CD8-positive, alpha-beta memory T cell (primary cell): ENCODE measurements at places on chromosomes 6 and 20.

GRCh38 chr6:11120271-11121005 is 8.9 kb upstream of the ERVFRD-1 start:
- DNase-seq = no peak

DNA sequence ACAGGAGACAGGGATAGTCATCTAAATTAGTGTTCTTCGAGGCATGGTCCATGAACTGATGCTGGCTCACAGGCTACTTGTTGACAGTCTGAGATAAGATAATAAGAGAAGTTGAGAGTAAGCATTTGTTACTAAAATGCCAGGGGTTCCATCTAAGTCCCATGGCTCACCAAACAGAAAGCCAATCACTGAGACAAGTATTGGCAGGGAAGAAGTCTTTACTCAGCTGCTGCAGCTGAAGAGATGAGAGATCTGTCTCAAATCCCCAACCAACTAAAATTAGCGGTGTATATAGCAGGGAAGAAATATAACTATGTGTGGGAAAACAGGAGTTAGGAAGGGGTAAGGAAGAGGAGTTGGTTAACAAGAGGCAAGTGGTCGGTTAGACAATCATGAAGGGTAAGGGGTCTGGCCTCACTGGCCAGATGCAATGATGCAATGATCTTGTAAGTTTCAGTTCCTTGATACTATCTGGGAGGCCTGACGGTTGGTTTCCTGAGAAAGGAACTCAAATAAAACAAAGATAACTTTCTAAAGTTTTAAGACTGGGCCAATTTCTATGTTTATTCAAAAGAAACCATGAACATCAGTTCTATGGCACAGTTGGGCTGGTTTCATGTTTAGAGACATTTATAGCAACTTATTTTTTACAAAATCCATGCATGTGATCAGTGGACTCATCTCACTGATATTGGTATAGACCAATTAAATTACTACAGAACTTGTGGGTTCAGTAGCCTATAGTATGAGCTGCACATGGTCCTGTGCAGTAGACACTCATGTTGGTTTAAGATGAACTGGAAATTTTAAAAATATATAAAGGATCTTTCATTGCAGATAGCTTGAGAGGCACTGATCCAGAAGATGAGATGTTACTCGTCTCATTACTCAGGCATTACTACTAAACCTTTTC is 9.9 kb upstream of the HEBP2 start:
- DNase-seq = no peak

DNA sequence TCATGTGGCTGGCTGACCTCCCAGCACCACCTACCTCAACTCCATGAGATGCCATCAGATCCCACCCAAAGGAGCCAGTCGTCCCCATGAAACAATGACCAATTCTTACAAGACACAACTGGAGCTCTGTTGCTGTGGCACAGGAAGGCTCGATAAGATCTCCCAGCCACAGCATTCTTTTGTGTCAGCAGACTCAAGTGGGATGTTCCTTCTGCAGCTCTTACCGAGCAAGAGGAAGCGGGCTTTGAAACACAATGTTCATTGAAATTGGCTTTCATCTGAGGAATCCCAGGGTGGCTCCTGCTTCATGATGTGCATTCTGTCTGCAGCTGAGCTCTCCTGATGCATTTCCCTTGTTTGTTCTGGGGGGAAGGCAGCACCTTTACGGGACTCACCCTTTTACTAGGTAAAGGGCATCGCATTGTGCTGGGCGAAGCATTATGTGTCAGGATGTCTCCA is 222.0 kb upstream of the SGK1 start:
- no peak for DNase-seq

- no peak for DNase-seq
Measured at GRCh38 chr20:2751347-2751877, 49.0 kb downstream of the CPXM1 start.

- DNase-seq = no peak
Measured at GRCh38 chr6:35609588-35609987, 79.1 kb downstream of the FKBP5 start.

GRCh38 chr20:49287555-49288249 is 9.8 kb upstream of the ZNFX1 start:
- DNase-seq = no peak

- DNase-seq = no peak
Measured at GRCh38 chr6:6597682-6598081, 9.2 kb downstream of the LY86 start.

GRCh38 chr6:106181664-106182418 is 95.7 kb downstream of the PRDM1 start:
- DNase-seq = no peak

DNA sequence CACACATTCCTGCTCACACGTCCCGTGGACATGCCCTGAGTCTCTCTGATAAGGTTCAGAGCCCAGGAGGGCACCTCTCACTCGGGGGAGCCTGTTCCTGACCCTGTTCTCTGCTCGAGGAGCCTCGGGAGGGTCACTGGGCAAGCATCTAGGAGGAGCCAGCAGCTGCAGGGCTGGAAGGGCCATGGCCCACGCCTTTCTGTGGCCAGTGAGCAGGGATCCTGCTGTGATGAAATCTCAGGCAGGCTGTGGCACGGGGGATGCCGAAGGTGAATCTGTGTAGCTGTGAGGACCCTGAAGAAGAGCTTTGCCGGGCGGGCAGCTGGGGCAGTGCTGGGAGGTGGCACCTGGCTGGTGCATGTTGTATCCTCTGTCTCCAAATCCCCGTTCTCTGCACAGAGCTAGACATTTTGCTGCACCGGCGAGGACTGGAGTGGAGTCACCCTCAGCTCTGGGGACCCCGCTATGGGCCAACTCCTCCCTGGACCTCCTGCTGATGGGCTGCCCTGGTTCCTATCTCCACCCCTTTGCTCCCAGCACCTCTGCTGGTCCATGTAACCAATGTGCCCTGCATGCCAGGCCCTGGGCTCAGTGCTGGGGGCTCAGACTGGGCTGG is 7.1 kb upstream of the NPBWR2 start:
- no peak for DNase-seq

DNA sequence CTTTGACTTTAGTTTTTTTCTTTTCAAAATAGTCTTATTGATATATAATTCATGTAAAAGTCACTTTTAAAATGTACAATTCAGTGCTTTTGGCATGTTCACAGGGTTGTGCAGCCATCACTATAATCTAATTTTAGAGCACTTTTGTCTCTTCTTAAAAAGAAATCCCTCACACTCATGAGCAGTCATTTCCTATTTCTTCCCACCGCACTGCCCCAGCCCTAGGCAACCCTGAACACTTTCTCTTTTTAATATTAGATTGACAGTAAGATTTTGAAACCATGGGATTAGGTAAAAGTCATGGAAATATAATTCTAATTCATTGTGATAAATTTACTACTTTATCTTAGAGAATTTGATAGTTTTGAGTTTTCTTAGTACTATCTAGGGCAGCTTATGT is 309.4 kb downstream of the UTRN start:
- no peak for DNase-seq

- DNase-seq = no peak
Measured at GRCh38 chr6:64998204-64998603, 708.8 kb downstream of the EYS start.

DNA sequence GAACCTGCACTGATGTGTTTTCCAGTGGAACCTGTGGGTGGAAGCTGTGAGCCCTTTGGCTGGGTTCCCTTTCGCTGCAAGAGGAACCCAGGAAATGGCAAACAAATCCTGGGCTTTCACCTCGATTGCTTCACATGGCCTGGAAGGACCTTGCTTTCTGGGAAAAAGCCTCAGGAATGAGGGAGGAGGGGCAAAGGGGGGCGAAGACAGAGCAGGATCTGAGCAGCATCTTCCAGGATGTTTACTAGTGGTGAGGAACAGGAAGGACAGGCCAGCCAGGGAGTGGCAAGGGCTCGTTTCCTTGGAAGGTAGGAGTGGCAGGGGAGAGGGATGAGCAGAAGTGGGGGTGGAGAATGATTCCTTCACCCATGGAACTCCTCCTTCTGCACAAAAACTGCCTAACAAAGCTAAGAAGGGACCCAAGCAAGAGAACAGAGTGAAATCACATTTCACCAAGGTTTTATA is 5.9 kb downstream of the SLC2A10 start:
- no peak for DNase-seq

DNA sequence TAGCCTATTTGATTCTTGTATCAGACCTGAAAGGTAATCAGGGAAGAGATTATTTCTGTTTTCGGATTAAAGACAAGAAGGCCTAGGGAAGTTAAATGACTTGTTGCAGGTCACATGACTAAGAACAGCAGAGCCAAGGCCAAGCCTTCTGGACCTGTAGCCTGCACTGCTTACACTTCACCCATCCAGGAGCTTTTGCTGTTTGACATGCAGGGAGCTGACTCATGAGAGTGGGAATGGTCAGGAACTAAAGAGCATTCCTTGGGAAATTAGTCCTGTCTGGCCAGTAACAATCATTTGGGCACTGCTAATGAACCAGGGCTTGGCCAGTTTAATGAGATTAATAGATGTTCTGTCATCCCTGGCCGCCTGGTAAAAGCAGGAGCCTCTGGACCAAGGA is 46.8 kb downstream of the EIF2S2 start:
- DNase-seq = no peak

GRCh38 chr6:55016261-55016660 is 158.1 kb upstream of the HCRTR2 start:
- DNase-seq = no peak

DNA sequence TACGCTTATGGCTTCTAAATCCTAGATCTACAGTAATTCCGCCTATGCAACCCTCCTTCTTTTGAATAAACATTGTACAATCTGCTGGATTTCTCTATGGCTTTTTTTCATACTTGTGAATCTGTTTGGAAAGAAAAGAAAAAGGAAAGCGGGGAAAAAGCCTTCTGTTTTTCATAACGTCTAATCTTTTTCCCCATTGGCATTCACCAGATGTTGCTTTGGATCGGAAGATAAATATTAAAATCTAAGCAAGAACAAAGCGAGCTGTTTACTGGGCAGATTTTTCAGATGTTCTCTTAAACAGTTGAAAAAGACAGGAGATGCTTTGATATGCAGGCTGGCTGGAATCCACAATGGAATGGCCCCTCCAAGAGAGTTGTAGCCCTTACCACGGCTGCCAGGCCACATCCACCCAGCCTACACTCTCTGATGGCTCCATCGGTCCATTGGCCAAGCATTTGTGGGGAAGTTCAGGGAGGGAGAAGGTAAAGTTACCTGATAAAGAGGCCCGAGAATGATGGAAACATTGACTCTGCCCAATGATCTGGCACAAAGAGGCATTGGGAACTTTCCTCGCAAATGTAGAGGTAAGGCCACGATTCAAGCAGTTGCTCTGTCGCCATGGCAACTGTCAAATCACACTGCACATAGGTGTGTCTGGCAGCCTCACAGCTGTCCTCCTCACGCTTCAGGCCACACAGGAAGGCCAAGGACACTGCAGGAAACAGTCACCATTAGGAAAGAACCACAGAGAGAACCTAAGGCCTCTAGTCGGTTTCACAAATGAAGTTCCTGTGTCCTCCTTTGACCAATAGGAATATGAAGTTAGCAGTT is 70.3 kb downstream of the PKHD1 start:
- DNase-seq = no peak

GRCh38 chr20:60224914-60225313 is 266.7 kb downstream of the CDH26 start:
- DNase-seq = no peak

DNA sequence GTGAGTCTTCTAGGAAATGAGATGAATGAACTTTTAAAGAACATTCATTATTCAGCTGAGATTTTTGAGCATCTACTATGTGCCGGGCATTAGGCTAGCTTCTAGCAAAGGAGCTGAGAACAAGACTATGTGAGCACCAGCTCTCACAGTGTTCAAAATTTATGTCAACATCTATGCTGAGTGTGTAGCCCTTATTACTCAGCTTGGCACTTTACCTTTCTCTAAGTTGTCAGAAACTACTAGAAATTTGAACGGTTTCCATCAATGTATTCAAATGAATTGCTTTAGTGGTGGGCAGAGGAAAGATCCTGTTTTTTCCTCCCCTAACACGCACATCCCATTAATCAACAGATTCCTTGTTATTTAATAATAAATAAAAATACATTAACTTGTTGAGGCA is 33.3 kb downstream of the CYP24A1 start:
- no peak for DNase-seq

GRCh38 chr6:170244721-170245474 is 46.0 kb downstream of the DLL1 start:
- no peak for DNase-seq

DNA sequence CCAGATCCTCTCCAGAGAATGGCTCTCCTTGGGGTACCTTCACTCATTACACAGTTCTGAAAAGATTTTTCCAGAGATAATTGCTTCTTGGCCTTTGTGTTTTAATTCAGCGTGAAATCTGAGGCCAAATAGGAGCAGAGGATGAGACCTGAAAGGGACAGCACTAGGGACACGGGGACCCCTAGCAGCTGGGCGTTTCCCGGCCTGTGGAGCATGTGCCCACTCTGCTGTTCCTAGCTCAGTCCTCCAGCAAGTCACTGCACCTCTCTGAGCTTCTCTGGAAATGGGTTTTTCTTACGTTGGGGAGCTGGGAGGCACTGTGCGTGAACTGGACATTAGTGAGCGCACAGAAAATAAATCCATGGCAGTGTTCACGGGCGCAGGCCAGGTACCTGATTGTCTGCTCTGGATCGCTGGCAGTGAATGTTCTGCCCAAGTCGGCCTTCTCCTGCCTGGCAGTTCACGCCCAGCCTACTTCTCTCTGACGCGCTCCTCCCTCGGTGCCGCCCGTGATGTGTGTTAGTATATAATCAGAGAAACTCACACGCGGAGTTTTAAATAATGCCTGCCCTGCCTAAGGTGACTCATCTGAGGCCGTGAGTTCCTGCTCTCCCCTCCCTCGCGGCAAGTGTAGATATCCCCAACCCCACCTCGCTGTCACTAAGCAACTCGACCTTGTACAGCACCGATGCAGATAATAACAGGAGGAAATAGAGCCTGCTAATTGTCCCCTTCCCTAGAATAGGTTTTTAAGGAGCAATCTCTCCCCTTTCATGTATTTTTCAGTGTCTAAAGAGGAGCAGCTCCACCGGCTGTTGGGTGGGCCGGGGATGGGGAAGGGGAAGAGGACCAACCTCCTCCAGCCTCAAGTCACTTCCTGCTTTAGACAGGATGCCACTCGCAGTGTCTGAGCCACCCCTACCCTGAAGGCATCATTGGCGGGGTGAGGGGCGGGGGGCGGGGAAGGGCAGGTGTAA is 2.7 kb upstream of the TUBB2A start:
- peak; percentile 86 for DNase-seq

- DNase-seq = no peak
Measured at GRCh38 chr20:51342510-51343236, 199.8 kb downstream of the NFATC2 start.

GRCh38 chr6:106143665-106144064 is 57.5 kb downstream of the PRDM1 start:
- DNase-seq = no peak

DNA sequence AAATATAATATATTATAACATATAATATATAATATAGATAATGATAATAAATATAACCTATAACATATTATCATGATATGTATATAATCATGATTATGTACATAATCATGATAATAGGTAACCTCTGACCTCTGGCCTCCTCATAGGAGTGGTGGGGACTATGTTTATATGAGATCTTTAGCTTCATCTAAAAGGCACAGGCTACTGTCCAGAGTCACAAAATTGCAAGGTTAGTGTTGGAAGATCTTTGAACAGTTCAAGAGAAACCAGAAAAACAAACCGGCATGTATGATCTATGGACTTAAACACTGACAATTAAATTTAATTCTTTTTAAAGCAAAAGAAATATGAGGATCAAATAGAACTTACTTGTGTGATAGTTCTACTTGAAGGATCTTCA is 55.7 kb upstream of the TINAG start:
- no peak for DNase-seq
